ENCODE measurements at places on chromosomes 11 and 22.

DNA sequence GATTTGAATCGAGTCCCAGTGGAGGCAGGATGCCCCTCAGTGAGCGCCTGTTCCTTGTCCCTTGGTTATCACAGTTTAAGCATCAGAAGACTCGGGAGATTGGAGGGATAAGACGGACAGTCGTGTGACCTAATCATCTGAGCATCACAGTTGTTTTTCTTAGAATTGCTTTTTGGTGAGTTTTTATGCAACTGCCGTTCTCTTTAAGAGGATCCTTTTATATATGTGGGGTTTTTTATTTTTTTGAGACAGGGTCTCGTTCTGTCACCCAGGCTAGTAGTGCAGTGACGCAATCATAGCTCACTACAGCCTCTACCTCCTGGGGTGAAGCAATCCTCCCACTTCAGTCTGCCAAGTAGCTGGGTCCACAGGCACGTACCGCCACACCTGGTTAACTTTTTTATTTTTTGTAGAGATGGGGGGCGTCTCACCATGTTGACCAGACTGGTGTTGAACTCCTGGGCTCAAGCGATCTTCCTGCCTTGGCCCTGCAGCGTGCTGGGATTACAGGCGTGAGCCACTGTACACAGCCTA lies 16.5 kb downstream of the NUP50 start:
- no peak for DNase-seq

- no peak for DNase-seq
These were observed 24.7 kb downstream of the CEP295 start for GRCh38 chr11:93686226-93686625.

DNA sequence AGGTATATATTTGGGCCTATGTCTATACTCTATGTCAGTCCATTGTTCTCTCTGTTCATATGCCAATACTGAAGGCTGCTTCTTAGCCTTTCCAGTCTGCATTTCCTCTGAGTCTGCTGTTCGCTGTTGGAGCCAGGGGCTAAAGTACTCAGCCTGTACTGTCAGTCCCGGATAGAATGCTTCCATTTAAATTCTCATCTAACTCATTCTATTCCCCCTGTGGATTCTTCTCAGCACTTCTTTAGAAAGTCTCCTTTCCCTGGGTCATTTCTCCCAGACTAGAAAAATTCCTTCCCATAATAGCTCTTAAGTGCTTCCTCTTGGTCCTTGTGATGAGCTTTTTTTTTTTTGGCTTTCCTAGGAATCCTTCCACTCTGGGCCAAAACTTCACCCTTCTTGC lies 293.1 kb downstream of the KIRREL3 start:
- no peak for DNase-seq

DNA sequence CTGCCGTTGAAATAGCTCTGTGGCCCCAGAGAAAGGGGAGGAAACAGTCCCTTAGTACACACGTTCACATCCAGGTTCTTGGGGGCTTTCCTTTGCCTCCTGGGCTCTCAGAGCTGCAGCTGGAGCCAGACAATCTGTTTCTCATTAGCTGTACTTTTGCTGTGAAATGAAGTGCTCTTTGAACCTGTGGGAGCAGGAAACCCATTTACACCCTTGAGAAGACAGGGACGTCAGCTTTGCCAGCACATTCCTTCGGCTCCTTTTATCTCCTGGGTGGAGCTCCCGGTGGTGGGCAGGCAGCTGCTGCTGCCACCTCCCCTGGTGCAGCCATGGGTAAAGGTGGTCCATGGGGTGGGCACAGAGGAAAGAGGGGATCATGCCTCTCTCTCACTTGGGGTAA lies 80.6 kb upstream of the TIMP3 start:
- DNase-seq = no peak

GRCh38 chr11:119891055-119891768 lies 162.2 kb upstream of the NECTIN1 start:
- DNase-seq = no peak

DNA sequence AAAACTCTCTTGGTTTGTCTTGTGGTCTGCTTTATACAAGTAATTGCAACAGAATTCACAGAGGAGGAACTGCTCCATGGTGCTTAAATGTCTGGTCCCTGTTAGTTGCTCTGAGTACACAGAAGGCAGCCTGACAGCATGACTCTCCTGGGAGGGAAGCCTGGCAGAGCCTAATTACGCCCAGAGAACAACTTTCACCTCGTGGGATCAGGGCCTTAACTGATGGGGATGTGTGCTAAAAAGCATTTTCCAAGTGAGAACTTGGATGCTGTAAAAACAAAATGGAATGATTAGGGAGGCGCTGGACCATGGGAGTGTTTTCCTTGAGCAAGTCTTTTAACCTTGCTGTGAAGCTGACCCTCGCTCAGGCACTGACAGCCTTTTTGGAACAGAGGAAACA lies 154.0 kb upstream of the TENM4 start:
- no peak for DNase-seq

DNA sequence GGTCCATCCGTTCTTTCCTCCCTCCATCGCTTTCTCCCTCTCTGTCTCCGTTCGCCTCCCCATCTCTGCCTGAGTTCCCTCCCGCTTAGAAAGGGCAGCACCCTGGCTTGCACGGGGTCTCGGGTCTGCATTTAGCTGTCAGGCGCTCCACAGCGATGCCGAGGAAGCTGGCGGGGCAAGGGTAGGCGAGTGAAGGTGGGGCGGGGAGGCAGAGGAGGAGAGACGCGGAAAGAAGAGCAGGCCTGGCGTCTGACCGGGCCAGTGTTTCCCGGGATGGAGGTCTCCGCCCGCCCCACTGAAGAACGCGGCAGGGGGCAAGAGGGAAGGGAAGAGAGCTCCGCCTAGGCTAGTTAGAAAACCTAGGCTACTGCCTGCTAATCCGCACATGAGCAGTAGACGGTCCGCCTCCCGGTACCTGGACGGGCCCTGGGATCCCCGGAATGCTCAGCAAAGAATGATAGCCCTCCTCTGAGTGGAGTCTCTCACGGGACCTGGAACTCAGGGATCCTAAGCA lies 3922.5 kb upstream of the OR11H1 start:
- DNase-seq = no peak

DNA sequence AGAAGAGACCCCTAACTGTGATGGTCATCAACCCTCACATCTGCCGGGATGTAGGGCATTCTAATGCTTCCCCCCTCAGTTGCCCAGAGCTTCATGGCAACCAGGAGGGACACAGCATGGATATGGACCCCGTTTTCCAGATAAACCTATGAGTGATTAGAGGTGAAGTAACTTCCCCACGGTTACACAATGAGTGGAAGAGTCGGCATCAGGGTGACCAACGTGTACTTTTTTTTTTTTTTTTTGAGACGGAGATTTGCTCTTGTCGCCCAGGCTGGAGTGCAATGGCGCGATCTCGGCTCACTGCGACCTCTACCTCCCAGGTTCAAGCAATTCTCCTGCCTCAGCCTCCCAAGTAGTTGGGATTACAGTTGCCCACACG lies 25.0 kb downstream of the TXN2 start:
- DNase-seq = no peak

- no peak for DNase-seq
These were observed 742.9 kb downstream of the LRRC4C start for GRCh38 chr11:40716344-40717130.

DNA sequence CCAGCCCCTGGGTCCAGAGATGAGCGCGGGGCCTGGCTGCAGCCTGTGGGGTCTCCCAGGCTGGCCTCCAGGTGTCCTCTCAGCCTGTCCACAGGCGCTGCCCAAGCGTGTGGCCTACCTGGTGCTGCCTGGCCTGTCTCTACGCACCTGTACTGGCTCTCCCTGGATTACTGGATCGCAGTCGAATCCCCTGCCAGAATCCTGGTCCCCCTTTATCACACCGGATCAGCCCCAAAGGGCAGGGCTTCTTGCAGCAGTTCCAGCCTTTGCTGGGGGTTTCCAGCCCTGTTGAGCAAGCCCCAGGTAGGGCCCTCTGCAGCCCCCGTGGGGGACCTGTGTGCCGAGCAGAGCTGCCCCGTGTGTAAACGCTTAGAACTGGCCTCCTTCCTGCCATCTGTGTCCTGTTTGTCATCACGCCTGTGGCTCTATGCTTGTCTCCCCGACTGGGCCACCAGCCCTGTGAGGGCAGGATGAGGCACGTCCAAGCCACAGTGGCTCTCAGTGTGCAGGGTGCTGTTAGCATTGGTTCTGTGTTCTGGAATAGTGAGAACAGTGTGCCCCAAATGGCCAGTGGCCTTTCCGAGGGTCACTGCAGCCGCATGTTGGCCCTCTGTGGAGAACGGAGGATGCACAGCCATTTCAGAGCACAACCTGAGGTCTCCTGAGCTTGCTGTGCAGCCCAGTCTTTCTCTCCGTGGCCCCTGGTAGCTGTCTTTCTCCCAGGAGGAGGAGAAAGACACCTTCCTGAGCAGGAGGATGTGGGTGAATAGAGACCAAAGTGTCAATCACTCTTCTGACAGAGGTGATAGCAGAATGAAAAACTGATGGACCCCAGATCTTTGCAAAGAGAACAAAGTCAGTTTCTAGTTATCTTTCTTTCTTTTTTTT lies 13.9 kb upstream of the TXNRD2 start:
- no peak for DNase-seq

GRCh38 chr11:11450744-11451362 lies 97.8 kb upstream of the CSNK2A3 start:
- no peak for DNase-seq

DNA sequence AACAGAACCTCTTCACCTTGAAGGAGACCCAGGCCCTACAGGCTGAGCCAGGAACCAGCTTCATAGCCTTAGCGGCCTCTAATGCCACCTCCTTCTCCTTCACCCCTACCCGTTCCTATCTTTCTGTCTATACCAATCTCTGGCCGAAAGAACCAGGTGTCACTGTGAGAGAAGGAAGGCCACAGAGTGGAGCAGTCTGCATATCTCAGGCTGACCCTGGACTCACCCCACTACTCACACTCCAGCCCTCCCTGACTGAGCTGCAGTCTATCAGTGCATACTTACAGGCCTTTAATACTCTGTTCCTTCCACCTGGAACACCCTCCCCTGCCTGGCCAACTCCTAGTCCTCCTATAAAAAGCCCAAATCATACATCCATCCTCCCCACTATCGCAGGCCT lies 32.7 kb downstream of the ARAP1 start:
- DNase-seq = no peak

Measured in activated CD4-positive, alpha-beta T cell treated with anti-CD3 and anti-CD28 coated beads, Interleukin-2, amount 50 U/mL, for 1 hour (primary cell).